SK-MEL-5 (cell line): ENCODE measurements at places on chromosomes 12 and 14. TPM values are rescaled to one million over a fixed set of nuclear protein-coding genes. Genes with fewer than 3 reads are reported as not detected.
A peak's percentile ranks its signal among the peaks of the same experiment; 100 is the strongest.

- no peak for DNase-seq
Observed at GRCh38 chr12:131896811-131897270, 2.4 kb downstream of the ULK1 start.

The LUM gene
- total RNA-seq, result 873 and 905 TPM in 2 replicates

The AMN gene
- total RNA-seq, result 0.13 TPM in 1 of 2 replicates, not detected in the other

The NOVA1 gene
- 1.0 and 2.2 TPM in 2 replicates for total RNA-seq

- DNase-seq, result no peak
Observed at GRCh38 chr12:79001404-79001803, 136.8 kb downstream of the SYT1 start.

The SMOC1 gene
- 0.08 TPM in 1 of 2 replicates, not detected in the other for total RNA-seq

- DNase-seq, result no peak
Observed at GRCh38 chr14:85248881-85249635, 280.9 kb upstream of the FLRT2 start.

GRCh38 chr14:74038020-74038859, 19.1 kb downstream of the BBOF1 start:
- peak; percentile 75 for DNase-seq

- peak; percentile 14 for DNase-seq
Observed at GRCh38 chr14:55073856-55074255, 22.4 kb downstream of the MAPK1IP1L start.

GRCh38 chr12:86148612-86149011, 107.6 kb downstream of the MGAT4C start:
- DNase-seq, result no peak

GRCh38 chr12:32051511-32052211, 55.0 kb upstream of the BICD1 start:
- peak; percentile 91 for DNase-seq

The FAM216A gene
- total RNA-seq, result 24.4 and 25.3 TPM in 2 replicates

The CINP gene
- total RNA-seq, result 127 and 133 TPM in 2 replicates

DNA sequence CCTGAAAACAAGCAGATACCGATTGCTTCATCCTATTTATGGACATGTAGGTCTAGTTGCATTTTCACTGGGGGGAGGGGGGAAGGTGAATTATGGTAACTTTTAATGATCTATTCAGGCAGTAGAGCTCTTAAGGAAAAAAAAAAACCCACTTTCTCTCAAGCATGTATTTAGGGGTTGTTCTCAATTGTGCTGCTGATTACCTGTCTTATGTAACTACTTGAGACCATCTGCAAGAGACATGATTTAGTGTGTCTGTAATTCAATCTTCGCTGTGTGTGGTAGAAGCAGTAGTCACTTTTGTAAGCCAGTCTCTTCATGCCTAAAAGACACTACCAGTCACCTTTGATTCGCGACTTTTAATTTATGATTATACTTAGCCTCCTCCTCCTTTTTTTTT, 8.9 kb downstream of the CALM1 start:
- no peak for DNase-seq

DNA sequence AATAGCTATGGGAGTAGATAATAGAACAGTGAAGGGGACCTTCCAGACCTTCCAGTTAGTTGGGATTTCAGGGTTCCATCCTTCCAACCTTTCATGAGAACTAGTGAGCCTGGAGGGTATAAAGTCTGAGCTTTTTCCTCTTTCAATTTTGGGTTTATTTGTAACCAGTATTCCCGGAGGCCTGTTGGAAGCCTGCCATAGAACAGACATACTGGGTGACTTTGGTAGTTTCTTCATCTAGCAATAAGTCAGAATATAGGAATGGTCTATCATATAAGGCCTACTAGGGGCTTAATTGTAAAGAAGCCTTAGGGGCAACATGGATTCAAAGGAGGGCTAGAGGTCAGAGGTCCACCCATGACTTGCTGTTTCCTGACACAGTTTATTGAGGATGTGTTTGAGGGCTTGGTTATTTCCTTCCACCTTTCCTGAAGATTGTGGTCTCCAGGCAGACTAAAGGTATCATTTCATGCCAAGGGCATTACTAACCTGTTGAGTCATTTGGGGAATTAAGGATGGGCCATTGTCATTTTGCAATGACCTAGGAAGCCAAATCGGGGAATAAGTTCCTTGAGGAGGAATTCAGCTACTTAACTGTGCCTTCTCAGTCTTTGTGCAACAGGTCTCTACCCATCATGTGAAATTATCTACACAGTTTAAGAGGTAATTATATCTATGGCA, 410.3 kb downstream of the SLC6A15 start:
- no peak for DNase-seq

DNA sequence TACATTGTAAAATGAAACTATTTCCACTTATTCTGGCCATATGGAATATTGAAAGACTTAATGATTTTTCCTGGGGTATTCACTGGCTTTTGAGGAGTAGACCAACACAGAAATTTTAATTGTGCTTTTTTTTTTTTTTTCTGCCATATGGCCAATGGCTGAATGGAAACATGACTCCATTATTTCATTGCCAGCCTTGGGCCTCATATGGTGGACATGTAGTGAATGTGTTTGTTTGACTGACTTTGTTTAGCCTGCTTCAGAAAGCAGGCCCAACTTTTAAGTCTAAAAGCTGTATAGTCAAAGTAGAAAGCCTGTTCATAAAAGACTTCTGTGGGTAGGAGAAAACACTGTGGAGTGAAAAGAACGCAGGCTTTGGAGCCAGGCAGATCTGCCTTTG, 2.4 kb downstream of the GNG2 start:
- DNase-seq, result peak; percentile 31

The TAS2R50 gene
- 1.3 TPM in 1 of 2 replicates, not detected in the other for total RNA-seq

DNA sequence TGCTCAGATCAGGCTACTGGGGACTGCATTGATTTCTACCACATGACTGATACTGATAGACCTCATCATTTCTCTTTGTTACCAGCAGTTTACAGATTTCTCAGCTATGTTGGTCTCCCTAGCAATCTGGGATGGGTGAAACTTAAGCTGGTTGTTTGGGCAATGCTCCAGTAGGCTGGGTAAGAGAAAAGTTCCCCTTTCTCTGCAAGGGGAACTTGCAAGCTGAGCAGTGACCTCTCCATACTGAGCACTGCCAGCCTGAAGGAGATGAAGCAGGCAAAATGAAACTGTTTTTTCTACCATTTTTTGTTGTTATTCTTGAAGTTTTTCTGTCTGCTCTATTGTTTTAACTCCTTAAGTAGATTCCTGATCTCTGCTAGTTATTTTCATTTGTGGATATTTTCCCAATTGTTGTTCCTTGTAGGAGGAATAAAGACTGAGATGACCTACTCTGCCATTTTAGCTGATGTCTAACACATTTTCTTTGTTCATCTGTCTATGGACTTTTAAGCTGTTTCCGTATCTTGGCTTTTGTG, 1.3 kb upstream of the OR4M1 start:
- DNase-seq, result no peak

GRCh38 chr14:78196323-78196722, 26.1 kb downstream of the NRXN3 start:
- DNase-seq, result peak; percentile 5

DNA sequence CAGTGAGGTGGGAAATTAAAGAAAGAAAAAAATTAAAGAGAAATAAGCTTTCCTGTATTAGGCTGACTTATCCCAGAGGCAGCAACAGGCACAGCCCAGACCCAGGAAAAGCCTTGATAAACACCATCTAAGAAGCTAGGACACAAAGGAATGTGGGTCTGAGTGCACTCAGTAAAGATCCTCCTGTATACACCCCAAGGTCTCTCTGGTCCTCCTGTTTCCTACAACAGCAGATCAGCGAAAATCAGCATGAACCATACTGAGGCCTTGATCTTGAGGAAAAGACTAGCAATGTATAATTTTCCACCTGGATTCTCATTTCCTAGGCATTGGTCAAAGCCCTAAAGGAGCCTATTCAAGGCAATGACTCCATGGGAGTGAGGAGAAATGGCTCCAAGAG, 486.3 kb upstream of the CCDC196 start:
- DNase-seq, result no peak

GRCh38 chr12:26580619-26581018, 252.4 kb downstream of the ITPR2 start:
- no peak for DNase-seq

DNA sequence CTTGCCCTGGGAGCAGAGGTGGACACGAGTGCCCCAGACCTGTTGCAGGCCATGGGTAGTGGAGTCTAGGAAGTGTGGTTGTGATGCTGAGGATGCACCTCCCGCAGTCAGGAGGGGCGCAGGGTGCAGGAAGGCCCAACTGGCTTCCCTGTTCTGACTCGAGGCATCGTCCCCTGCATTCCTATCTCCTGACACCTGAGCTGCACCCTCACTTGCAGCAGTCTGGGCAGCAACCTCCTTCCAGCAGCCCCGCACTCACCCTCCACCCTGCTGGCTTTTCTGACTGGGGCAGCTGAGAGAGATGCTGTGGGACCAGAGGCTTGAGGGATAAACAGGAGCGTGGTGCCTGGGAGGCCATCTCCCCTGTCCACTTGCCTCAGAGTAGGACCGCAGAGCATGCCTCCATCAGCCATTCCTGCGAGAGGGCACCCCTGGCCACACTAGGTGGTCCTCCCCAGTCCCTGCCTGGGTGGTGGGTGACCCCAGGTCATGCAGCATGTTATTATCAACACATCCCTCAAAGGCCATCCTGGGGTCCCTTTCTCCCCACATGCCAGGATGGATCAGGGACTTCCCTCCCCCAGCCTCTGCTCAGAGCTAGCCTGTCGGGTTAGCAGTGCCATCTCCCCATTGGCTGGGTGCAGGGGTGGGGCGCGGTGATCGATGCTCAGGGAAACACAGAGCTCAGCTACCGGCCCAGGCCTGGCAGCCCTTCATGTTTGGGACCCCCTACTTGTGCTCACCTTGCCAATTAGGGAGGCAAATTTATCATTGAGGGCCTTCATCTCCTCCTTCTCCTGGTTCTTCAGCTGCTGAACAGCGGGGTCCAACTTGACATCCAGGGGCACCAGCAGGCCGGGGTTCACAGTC, 719 bp downstream of the KRT80 start:
- DNase-seq, result no peak

DNA sequence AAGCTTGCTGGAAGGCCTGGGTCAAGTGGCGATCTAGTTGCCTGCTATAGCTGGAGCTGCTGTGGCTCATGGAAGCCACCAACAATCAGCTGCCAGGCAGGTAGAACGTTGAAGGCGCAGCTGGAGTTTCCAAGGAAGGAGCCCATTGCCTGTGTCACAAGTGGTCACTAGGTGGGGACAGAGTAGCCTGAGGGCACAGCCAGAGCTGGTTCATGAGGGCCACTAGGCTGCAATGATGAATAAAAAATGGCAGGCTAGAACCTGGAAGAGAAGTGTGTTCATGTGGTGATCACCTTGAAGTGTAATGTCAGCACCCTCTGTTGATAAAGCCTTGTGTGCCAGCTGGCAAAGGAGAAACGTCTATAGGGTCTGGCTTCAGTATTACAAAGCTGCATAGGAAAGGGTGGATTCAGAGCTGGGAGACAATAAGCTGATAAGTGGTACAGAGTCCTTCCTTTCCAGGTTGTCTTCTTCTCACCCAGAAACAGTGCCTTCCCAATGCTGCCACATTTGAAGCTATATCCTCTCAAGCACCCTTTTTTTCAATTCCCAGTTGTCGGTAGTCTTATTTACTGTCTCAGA, 165.8 kb downstream of the EMP1 start:
- peak; percentile 86 for DNase-seq

The RPS6KL1 gene
- total RNA-seq, result 0.53 and 1.3 TPM in 2 replicates

The WNT1 gene
- total RNA-seq, result not detected in 2 replicates

DNA sequence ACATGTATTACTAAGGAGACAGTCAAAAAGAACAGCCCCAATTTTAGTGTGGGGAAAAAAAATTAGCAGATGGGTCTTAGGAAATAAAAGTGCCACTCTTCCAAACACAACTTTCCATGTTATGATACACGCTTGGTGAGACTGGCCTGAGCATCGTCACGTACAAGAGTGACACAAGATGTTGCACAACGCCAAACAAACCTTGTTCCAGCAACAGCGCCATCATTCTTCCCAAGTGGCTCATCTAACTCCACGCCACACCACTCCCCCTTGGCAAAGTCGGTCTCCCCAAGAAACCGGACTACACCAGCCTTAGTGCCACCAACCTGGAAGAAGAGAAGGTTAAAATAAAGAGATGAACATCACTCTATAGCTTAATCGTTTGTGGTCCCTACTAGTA, 58.7 kb downstream of the CLIP1 start:
- DNase-seq, result no peak

DNA sequence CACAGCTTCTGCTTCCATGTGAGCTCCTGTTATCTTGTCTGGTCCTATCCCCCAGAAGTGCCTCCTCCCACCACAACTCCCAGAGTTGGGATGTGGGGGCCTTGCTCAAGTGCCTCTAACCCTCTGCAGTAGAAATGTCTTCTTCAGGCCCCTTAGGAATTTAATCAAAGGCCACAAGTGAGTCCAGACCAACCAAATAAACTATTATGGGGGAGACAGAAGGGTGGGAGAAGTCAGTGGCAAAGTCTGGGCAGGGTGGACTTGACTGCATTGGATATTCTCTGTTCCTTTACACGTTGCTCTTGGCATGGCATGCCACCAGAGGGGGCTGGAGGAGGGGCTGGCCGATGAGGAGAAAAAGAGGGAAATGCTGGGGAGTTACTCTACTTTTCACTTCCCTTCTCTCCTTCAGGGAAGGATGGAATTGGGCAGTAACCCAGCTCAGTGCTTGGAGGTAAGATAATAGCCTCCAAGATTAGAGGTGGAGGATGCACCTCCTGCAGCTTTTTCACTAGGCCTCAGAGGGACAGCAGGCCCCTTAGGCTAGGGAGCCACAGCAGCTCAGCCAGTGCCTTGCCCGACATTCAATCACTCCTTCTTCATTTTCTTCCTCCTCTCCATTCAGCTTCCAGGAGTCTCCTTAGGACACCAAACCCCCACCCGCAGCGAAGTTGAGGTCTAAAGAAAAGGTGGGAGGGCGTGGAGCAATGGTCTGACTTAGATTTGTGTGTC, 1.2 kb upstream of the AP1G2 start:
- peak; percentile 49 for DNase-seq

The ZDHHC17 gene
- 28.7 and 33.5 TPM in 2 replicates for total RNA-seq

DNA sequence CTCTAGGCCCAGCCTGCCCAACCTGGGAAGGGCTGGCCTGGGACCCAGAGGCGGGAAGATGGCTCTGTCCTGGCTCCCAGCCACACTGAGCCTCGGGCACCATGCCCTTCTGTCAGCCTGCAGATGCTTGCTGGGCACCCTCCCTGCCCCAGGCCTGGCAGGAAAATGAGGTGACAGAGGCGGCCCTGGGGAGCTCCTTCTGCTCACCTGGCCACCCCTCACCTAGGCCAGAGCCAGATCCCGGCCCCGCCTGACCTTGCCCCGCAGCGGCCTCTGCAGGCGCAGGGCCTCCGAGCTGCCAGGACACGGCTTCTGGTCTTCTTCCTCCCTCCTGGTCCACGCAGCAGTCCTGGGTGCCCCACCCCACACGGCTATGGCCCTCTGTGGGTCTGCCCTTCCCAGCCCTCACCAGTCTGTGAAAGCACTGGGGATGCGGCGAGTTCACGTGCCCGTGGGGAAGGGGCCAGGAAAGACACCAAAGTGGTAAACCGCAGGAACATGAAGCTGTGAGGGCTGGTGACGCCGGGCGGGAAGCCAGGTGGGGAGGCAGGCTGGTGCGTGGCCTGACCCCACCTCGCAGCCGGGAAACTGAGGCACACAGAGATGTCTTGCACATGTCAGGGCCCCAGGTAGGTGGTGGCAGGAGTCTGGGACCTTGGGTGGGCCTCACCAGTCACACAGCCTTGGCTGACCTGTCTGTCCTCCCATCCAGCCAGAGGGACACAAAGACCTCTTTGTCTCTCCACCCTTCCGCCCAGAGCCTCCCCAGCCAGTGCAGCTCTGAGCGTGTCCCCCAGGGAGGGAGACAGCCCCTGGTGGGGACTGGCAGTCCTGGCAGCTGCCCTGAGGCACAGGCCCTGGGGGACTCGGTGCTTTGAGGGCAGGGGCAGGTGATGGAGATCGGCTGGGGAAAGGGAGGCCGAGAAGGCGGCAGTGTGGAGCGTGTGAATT, 12.8 kb downstream of the BAG5 start:
- peak; percentile 52 for DNase-seq
